SJSA1 (cell line): ENCODE measurements at places on chromosomes 2 and 18.

GRCh38 chr2:191369034-191369433 lies 123.8 kb downstream of the MYO1B start:
- H3K27me3 ChIP-seq = no peaks in the 10 kb centered on the region
- no peak for DNase-seq
- no peak overlapping the region for H3K4me3 ChIP-seq

DNA sequence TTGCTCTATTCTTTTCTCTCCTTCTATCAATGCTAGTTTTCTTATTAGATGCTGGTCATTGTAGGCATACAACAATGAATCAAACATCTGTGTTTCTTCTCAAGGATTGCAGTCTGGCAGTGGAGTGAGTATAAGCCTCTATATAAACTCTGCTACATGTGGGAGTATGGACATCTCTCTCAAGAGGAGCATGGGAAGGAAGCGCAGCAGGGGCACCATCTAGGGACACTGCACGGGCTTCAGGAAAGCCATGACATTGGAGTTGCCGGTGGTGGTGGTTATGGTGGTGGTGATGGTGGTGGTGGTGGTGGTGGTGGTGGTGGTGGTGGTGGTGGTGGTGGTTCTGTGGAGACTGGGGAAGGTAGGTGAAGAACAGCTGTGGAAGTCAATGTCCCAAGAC lies 462.6 kb downstream of the RNF144A start:
- DNase-seq = no peak
- H3K27ac ChIP-seq = no peak overlapping the region
- H3K4me3 ChIP-seq = no peak overlapping the region
- no peaks in the 10 kb centered on the region for H3K36me3 ChIP-seq
- no peaks in the 10 kb centered on the region for H3K27me3 ChIP-seq

DNA sequence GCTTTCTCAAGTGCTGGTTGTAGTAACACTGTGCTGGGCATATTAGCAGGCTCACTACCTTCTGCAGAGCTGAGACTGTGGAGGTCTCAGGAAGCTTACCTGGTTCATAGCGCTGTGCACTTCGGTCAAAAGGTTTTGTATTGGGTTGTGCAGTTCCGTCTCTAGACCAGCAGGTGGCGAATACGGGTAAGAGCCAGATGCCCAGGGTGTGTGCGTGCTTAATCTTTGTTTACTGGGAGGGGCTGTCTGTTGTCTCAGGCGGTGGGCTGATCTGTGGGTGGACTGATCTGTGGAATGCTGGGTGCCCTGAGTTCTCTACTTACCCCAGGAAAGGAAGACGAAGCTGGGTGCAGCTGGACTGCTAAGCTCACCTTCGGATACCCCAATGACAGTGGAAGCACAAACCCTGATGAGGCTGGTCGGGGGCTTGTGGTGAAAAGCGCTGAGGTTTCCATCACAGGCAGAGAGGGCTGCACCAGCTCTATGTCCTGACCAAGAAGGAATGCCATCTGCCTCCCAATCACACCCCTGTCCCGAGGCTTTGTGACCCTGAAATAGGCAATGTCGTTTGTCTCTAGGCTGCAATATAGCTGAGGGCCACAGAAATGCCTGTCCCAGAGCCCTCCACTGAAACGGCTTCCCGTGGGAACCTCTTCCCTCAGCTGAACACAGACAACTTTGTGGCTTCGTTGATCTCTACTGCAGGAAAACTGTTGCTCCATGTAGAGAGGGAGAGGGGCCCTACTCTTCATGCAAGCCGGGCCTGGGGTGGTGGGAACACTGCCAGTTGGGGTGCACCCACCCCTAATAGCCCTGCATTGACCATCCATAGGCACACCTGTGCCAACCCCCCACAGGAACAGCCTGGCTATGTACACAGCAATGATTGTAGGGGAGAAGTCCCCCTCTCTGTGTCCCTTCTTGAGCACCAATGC lies 45.9 kb upstream of the FAM117B start:
- no peak overlapping the region for H3K4me3 ChIP-seq
- no peak overlapping the region for H3K27ac ChIP-seq
- H3K36me3 ChIP-seq = no peaks in the 10 kb centered on the region
- peaks cover 7% of the 10 kb centered on the region; the same call in 1 of the 2 replicates for H3K4me1 ChIP-seq
- peak; percentile 57 for DNase-seq

- peak; percentile 7 for DNase-seq
- no peaks in the 10 kb centered on the region for H3K4me1 ChIP-seq
- no peak overlapping the region for H3K27ac ChIP-seq
- no peaks in the 10 kb centered on the region for H3K27me3 ChIP-seq
These were observed 223.6 kb upstream of the GULP1 start for GRCh38 chr2:188068093-188068492.

DNA sequence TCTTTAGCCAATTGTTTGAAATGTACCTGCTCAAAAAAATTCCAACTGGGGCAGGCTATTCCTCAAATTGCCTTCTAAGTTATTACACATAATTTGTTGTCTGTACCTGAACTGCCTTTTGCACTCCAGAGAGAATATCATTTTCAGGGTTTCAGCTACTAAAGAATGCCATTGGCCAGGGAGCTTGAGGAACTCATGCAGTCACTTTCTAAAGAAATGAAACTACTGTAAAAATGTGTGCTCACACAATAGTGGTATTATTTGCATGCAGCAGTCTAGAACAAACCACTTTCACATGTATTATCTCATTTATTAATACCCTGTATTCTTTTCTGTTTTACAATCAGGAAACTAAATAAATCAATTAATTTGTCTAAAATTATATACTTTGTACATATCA lies 152.2 kb downstream of the PID1 start:
- DNase-seq = no peak
- no peaks in the 10 kb centered on the region for H3K27me3 ChIP-seq
- H3K4me3 ChIP-seq = no peak overlapping the region
- H3K36me3 ChIP-seq = no peaks in the 10 kb centered on the region

DNA sequence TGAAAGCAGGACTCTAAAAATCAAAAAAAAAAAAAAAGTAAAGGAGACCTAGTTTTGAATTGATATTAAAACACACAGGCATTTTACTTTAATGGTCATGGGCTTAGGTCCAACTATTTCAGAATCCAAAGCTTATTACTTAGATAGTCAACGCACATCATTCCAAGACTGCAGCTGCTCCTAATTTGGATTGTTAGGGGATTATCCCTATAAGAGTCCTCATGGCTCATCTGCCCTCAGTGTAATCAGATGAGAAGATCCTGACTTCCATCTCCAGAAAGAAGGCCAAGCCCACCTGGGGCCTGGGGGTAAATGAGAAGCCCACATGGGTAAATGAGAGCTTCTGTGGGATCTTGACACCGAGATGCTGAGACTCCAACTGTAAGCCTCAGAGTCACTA lies 424.2 kb downstream of the NRXN1 start:
- no peaks in the 10 kb centered on the region for H3K4me1 ChIP-seq
- DNase-seq = no peak
- no peaks in the 10 kb centered on the region for H3K27me3 ChIP-seq

GRCh38 chr2:146587291-146587713 lies 1257.5 kb upstream of the ACVR2A start:
- DNase-seq = no peak
- H3K4me1 ChIP-seq = no peaks in the 10 kb centered on the region
- H3K4me3 ChIP-seq = no peak overlapping the region
- no peak overlapping the region for H3K27ac ChIP-seq
- H3K36me3 ChIP-seq = no peaks in the 10 kb centered on the region

DNA sequence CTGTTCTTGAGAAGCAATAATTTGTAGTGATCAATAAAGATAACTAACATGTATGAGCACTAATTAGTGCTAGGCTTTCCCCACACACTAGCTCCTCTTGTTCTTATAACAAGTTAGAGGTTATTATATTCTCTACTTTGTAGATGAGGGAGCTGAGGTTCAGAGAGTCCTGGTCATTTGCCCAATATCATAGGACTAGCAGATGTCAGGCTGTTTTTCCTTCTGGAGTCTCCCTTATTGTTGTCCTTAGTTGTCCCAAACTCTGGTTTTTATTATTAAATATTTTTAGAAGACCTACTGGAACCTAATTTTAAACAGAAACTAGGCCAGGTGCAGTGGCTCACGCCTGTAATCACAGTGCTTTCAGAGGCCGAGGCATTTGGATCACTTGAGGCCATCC lies 16.5 kb upstream of the TTC39C start:
- H3K27me3 ChIP-seq = no peaks in the 10 kb centered on the region
- H3K36me3 ChIP-seq = no peaks in the 10 kb centered on the region
- H3K4me3 ChIP-seq = no peak overlapping the region
- H3K27ac ChIP-seq = no peak overlapping the region
- peaks cover 11% of the 10 kb centered on the region for H3K4me1 ChIP-seq
- no peak for DNase-seq

DNA sequence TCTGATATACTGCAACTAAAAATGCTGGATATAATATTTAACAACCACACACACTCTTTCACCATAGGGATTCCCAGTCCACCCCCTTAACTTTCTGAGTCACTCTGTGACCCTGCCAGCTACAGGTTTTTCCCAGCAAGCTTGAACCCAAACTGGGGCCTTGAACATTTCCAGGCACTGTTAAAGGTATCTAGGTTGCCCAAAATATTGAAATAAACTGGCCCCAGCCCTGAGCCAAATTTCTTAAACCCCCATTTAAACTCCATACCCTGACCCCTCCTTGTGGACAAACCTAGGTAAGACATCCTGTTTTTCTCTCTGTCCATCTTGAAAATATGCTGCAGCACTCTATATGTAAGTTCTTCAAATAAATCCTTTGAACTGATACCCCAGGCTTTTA lies 19.7 kb upstream of the DCTN1 start:
- no peaks in the 10 kb centered on the region for H3K36me3 ChIP-seq
- H3K27me3 ChIP-seq = no peaks in the 10 kb centered on the region
- no peak for DNase-seq
- H3K4me3 ChIP-seq = no peak overlapping the region
- no peaks in the 10 kb centered on the region for H3K4me1 ChIP-seq
- no peak overlapping the region for H3K27ac ChIP-seq

DNA sequence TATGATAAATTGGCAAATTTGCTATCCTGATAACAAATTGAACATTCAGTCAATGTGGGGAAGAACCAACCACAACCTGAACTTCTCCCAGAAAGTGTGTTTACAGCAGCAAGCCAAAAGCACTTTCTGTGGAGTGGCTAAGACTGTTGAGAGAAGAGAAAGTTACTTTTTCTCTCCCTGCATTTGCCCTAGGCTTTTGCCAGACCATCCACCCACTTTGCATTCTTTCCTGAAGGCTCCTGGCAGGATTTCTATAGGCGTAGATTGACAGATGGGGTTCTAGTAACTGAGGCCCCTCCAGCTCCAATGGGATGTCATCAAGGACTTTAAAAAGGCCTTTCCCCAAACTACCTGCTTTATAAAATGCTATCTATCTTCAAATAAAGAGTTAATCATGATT lies 215.2 kb downstream of the GULP1 start:
- no peaks in the 10 kb centered on the region for H3K4me1 ChIP-seq
- DNase-seq = no peak
- no peak overlapping the region for H3K4me3 ChIP-seq

DNA sequence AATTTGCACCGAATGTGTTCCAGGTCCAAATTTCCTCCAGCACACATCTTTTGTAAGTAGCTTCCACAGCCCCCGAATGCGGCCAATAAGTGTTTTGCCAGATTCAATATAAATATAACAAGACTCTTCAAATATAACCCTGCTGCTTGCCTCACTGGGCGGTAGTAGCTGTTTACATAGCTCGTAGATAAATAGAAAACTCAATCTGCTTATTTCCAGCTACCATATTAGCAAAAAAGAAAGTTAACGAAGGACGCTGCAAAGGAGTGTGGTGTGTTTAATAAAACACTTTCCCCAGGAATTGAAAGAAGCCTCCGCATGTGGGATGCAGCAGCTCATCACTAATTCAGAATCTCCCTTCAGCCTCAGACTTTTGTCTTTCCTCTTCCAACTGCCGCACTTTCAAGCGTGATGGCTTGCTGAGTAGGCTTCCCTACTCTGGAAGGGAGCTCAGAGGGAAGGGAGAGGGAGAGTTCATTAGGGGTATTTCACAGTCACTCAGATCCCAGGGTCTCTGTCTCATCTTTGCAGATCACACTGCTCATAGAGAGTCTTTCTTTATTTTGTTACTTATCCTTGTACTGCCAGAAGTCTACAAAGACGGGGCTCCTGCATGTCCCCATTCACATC lies 367.0 kb downstream of the RND3 start:
- no peak overlapping the region for H3K27ac ChIP-seq
- peaks cover 14% of the 10 kb centered on the region for H3K4me1 ChIP-seq
- H3K36me3 ChIP-seq = no peaks in the 10 kb centered on the region

GRCh38 chr2:214545898-214546542 lies 135.2 kb downstream of the VWC2L start:
- H3K27ac ChIP-seq = no peak overlapping the region
- H3K27me3 ChIP-seq = no peaks in the 10 kb centered on the region
- no peak overlapping the region for H3K4me3 ChIP-seq
- no peak for DNase-seq
- H3K36me3 ChIP-seq = no peaks in the 10 kb centered on the region

- H3K27me3 ChIP-seq = no peaks in the 10 kb centered on the region
- H3K4me1 ChIP-seq = no peaks in the 10 kb centered on the region
- no peaks in the 10 kb centered on the region for H3K36me3 ChIP-seq
These were observed 825.7 kb downstream of the SUCLG1 start for GRCh38 chr2:83633423-83633822.

DNA sequence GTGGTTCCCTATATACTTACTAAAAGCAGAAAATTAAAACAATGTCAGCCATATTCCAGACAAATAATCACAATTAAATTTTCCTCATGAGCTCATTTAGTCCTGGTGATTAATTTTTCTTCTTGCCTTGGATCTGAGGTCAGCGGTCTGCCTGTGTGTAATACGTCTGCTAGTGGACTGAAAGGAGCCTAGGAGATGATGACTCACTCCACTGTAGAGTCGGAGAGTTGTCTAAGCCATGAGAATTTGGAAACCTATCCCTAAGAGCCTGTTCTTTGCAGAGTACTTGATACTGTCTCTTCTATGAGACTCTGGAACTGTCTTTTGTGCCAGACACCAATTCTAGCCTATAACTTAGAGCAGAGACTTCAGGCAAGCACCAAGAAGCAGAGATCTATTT lies 94.2 kb upstream of the RAB27B start:
- H3K4me3 ChIP-seq = no peak overlapping the region
- no peaks in the 10 kb centered on the region for H3K36me3 ChIP-seq
- H3K27me3 ChIP-seq = no peaks in the 10 kb centered on the region
- H3K4me1 ChIP-seq = peaks cover 16% of the 10 kb centered on the region
- peak; percentile 48 for DNase-seq

GRCh38 chr2:12495247-12495868 lies 221.4 kb upstream of the TRIB2 start:
- no peaks in the 10 kb centered on the region for H3K27me3 ChIP-seq
- H3K4me3 ChIP-seq = no peak overlapping the region

- H3K27me3 ChIP-seq = no peaks in the 10 kb centered on the region
- peak; percentile 47 for DNase-seq
- H3K36me3 ChIP-seq = peaks cover 21% of the 10 kb centered on the region
- H3K4me3 ChIP-seq = no peak overlapping the region
- H3K4me1 ChIP-seq = peaks cover 39% of the 10 kb centered on the region
These were observed 4.9 kb downstream of the TANC1 start for GRCh38 chr2:158973116-158973956.

- no peak overlapping the region for H3K27ac ChIP-seq
- no peaks in the 10 kb centered on the region for H3K36me3 ChIP-seq
- H3K4me1 ChIP-seq = no peaks in the 10 kb centered on the region; the same call in 1 of the 2 replicates
- DNase-seq = no peak
These were observed 129.3 kb upstream of the GPC1 start for GRCh38 chr2:240306185-240306584.
